ENCODE measurements at places on chromosomes 7 and 10.

GRCh38 chr10:115953968-115954367, 319.0 kb downstream of the GFRA1 start:
- no peak for DNase-seq

- no peak for DNase-seq
Measured at GRCh38 chr7:157612664-157613561, 276.1 kb downstream of the DNAJB6 start.

DNA sequence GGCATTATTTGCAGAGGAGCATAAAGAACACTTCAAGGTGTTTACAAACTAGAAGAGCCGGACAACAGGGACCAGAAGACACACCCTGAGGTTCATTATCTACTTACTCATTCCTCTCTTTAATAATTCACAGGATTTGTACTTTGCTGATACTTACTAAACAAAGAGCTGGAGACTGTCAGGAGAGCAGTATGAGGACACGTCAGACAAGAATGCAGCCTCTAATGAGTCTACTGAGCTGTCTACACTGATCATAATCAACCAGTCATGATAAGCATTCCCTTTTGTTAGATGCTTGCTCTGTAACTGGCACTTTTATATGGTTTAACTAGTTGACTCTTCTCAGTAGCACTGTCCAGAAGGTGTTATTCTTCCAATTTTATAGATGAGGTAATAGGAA, 243.3 kb upstream of the CDC14C start:
- no peak for DNase-seq

DNA sequence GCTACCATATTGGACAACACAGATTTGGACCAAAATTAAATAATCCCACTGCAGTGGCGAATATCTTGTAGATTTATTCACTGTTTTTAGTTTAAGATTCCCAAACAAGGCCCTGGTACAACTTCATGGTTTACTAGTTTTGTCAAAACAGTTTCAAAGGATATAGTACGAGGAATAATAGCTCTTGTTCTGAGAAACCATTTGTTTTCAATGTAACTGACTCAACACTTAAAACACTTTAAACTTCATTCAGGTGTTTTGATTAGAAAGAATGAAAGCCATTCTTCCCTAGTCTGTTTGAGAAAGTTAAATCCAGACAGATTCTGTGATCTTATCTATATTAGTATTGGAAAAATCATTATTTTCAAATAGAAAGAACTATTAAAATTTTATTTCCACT, 276.4 kb upstream of the MKLN1 start:
- no peak for DNase-seq

GRCh38 chr7:64630496-64630895, 35.4 kb upstream of the ZNF107 start:
- no peak for DNase-seq
